ENCODE measurements at places on chromosomes 4 and X.

GRCh38 chr4:76758996-76759395, 138.9 kb downstream of the SOWAHB start:
- DNase-seq: no peak

- peak; percentile 87 for DNase-seq
Observed at GRCh38 chr4:38675146-38676121, 11.4 kb downstream of the KLF3 start.

GRCh38 chrX:107936434-107936730, 45.8 kb downstream of the TEX13B start:
- no peak for DNase-seq

DNA sequence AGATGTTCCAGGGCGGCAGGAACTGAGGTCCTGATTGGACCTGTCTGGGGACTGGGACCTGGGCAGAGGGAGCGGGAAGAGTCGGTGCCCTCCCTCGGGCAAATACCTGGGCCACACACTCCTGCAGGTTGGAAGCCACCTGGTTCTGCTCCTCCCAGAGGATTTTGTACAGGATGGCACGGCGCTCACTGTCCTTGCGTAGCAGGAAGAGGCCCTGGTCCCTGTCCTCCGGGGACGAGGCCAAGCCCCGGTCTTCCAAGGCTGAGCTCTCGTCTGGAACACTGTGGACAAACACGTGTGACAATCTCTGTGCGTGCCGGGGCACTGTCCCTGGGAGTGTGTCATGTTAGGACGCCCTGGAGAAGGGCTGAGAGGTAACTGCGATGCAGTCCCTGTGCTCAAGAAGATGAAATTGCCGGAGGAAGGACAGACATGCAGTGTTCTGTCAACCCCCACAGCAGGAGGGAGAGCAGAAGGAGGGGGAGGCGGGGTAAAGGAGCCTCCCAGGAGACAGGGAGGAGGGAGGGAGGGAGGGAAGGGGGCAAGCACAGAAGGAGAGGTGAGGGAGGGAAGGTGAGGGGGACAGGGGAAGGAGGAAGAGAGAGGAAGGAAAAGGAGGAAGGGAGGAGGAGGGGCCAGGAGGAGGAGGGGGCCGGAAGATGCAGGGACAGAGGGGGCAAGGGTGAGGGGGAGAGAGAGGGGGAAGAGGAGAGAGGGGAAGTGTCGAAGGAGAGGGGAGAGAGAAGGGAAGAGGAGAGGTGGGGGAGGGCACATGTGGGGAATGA, 29.0 kb downstream of the PDHA1 start:
- no peak for DNase-seq

DNA sequence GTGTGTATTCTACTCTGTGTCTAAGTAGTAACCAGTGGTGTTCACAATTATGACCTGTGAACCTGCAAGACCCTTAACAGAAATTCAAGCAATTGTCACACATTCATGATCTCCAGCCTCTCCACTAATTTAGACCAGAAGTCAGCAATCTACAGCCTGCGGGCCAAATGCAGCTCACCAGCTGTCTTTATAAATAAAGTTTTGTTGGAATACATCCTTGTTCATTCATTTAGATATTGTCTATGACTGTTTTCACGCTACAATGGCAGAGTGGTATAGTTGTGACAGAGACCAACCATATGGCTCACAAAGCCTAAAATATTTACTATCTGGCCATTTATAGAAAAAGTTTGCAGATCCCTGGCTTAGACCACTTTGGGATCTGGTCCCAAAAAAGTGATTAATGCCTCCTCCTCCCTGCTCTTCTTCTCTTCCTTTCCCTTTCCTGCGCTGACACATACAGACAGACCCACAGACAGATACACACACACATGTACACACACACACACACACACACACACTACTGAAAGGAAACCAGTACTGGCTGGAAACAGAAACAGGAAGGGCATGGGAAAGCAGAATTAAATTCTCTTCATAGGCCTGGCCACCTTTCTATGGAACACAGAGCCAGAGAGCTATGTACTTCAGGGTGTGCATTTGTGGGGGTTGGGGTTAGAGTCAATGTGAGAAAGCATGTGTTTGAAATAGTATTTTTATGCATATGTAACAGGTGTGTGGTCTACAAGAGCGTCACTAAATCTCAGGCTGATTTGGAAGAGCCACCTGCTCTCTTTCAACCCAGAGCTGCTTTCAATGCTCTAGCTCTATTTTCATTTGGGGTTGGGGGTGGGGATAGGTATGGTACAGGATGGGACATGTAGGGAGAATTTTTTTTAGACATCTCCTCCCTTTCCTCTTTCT, 49.7 kb upstream of the TMEM164 start:
- DNase-seq: no peak

DNA sequence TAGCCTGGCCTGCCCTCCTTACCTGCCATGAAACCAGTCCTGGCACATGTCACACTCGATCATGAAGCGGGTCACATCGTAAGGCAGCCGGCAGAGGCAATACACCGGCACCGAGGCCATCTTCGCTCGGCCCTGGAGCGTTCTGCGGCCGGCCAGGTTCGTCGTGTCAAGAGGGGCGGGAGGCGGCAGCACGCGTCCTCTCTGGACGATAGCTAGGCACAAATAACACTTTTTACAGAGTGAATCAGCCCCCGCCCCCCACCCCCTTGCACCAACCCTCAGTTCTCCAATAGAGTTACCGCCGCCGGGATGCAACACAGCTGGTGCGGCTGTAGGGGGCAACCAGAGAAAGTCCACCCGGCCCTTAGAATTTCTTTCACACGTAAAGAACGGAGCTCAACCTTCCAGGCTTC, 1.7 kb downstream of the PHF8 start:
- peak; percentile 53 for DNase-seq

DNA sequence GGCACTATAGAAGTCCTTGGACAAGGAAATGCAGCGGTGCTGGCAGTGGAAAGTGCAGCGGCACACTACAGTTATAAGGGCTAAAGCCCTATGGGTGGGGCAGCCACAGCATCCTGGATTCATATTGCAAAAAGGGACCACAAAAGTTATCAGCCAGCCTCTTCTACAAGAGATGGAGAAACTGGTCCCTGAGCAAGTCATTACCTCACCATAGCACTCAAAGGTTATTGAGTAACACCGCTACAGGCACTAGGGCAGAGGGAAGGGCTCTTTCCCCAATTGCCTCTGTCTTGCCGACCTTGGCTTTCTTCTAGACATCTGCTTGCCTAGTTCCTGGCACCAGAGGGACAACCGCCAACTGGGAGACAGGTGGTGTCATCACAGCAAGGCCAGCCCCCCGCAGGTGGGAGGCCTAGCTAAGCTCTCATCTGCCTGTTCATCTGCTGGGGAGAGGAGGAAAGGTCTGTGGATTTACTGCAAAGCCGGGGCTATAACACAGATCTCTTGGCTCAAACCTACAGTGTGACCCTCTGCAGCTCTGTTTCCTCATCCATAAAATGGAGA, 600.0 kb downstream of the BCOR start:
- DNase-seq: no peak

GRCh38 chr4:67918428-67918827, 34.6 kb upstream of the TMPRSS11D start:
- DNase-seq: no peak

DNA sequence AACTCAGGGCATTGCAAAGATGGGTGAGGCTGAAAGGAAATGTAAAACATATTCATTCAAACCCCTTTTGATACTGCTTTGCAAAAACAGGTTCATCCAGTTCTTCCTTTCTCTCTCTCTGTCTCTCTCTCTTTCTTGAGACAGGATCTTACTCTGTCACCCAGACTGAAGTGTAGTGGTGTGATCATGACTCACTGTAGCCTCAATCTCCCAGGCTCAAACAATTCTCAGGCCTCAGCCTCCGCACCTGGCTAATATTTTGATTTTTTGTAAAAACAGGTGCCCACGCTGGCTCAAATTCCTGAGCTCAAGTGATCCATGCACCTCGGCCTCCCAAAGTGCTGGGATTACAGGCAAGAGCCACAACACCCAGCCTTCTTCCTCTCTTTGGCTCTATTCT, 15.6 kb upstream of the DCHS2 start:
- no peak for DNase-seq

GRCh38 chr4:39931441-39931901, 46.2 kb downstream of the PDS5A start:
- DNase-seq: peak; percentile 25

GRCh38 chrX:16683007-16683664, 29.3 kb downstream of the CTPS2 start:
- DNase-seq: no peak

DNA sequence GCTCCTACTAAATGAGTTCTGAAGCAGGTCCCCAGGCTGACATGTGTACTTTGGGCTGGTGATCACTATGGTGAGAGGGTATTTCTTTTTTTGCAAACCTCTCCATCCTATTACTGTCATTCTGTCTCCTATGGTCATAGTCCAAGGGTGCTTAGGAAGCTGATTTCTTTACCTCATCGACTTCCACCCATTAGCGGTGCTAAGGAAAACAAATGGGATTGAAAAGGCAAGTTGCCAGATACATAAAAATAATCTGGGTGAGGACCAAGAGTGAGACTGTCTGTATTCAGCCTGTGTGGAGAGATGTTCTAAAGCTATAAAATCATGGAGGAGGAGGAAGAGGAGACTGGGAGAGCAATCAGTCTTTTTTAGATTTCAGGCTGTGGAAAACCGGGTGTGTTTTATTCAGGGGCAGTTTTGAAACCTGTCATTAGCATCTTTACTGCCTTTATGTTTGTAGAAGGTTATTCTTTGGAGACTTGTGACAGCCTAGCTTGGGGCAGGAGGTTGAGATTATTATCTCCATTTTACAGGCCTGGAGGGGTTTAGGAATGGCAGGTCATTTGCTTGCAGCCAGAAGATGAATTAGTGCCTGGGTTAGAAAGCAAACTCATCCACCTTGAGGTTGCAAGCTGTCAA, 1.9 kb downstream of the TMEM164 start:
- DNase-seq: no peak

DNA sequence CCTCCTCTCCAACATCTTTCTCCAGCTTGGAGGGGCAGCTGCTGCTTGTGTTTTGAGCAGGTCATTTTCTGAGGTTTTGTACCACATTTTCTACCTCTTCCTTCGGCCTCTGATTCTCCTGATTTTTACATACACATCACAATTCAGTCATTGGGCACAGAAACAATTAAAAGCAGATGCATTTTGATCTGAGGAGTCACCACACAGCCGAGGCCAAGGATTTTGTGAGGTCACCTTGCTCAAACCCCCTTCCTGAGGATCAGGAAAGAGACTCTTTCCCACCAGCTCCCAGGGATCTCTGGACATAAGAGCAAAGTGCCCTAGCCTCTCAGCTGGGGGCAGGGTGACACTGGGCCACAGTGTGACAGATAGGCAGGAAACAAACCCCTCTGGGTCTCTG, 5.4 kb upstream of the FATE1 start:
- DNase-seq: no peak

- no peak for DNase-seq
Observed at GRCh38 chr4:158970812-158971211, 132.1 kb upstream of the RAPGEF2 start.

DNA sequence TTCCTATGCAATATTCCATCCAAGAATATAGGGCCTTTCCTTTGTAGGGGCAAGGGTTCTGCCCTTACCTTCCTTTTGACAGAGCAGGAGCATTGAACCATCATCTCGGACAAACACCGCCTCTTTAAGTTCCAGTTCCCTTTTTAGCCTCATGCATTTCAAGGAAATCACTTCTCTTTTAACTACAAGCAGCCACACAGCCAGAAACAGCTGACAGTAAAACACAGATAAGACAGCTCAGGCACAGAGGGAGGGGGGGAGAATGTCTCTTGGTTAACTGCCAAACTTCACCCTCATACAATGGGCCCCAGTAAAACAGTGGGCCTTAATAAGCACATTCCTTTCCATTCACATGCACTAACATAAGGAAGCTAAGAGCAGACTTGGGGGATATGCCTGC, 648.3 kb downstream of the GABRG1 start:
- no peak for DNase-seq

DNA sequence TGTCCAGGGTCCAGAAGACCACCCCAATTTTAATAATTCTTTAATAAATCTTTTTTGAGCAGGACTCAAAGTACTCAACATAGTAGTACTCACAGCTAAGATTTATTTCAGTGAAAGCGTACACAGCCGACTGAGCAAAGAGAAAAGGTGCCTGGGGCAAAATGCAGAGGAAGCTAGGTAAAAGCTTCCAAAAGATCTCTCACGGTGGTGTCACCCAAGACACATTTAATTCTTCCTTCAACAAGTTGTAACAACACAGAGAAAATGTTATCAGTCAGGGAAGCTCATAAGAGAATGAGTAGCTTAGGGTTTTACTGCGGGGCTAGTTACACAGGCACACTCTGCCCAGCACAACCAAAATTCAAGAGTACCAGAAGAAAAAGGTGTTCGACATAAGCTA, 201.1 kb downstream of the OPHN1 start:
- DNase-seq: no peak

- DNase-seq: no peak
Observed at GRCh38 chr4:16772366-16772850, 126.0 kb downstream of the LDB2 start.

GRCh38 chr4:101762025-101762424, 28.5 kb upstream of the BANK1 start:
- no peak for DNase-seq

GRCh38 chr4:186775902-186776301, 52.2 kb upstream of the FAT1 start:
- no peak for DNase-seq

- DNase-seq: no peak
Observed at GRCh38 chr4:147396105-147396504, 84.8 kb upstream of the EDNRA start.

- DNase-seq: peak; percentile 64
Observed at GRCh38 chr4:145609481-145610427, 9.4 kb upstream of the MMAA start.

- peak; percentile 45 for DNase-seq
Observed at GRCh38 chrX:149286940-149287349, 218.2 kb downstream of the IDS start.

DNA sequence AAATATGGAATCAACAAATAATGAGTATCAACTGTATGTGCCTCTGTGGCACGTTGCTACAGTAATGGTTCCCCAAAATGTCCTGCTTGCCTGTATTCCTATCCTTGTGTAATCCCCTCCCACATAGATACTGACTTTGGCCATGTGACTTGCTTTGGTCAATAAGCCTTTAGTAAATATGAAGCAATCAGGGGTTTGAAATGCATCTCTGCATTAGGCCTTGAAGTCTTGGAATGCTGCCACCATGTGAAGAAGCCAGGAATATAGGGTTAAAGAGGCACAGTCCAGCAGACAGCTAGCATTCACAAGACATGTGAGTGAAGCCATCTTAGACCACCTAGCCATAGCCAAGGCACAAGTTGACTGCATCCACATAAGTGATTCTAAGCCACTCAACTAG, 190.9 kb downstream of the GABRB1 start:
- DNase-seq: no peak

- DNase-seq: no peak
Observed at GRCh38 chr4:1883583-1883982, 12.4 kb downstream of the NSD2 start.

GRCh38 chr4:41573502-41574001, 35.6 kb downstream of the LIMCH1 start:
- DNase-seq: no peak

GRCh38 chr4:155853189-155853588, 12.9 kb downstream of the ASIC5 start:
- no peak for DNase-seq

Measured in CD4-positive, alpha-beta T cell treated with Interleukin-12 subunit alpha and Interleukin-12 subunit beta, for 1 hour (primary cell).